ENCODE measurements at places on chromosomes 12 and 14.
A peak's percentile ranks its signal among the peaks of the same experiment; 100 is the strongest.

GRCh38 chr14:26379951-26380350, 217.9 kb downstream of the NOVA1 start:
- DNase-seq, result no peak

GRCh38 chr12:106136263-106136662, 2.5 kb downstream of the NUAK1 start:
- DNase-seq, result peak; percentile 65

DNA sequence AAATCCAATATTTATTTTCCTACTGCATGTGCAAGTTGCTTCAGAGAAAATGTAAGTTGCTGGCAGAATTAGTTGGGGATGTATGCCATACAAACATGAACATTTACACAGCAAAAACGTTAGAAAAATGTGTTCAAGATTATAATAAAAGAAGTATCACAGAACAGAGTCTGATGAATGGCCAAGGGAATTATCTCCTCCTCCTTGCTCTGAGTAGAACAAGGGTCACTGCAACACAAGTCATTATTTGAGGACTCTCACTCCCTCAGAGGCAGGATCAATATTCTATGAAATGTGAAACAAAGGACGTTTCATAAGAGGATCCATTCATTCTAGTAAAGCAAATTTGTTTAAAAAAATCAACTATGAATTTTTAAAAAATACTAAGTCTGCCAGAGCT, 177.8 kb downstream of the PRKD1 start:
- DNase-seq, result no peak

GRCh38 chr12:31118347-31119191, 44.9 kb downstream of the DDX11 start:
- DNase-seq, result no peak

DNA sequence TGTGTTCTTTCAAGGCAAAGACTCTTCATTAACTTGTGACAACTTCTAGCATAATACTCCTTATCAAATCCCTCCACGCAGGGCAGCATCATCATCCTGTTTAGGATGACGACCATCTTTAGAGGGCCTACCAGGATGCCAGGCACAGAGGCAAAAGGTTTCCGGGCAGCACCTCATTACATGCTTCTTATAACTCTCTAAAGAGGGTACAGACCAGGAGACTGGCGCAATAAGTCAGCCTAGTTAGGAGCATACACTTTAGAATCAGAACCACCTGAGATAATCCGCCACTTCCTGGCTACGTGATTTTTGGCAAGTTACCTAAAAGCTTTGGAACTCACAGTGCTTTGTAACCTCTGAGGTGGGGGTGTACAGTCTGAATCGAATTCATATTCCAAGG, 136.0 kb upstream of the NOS1 start:
- no peak for DNase-seq

DNA sequence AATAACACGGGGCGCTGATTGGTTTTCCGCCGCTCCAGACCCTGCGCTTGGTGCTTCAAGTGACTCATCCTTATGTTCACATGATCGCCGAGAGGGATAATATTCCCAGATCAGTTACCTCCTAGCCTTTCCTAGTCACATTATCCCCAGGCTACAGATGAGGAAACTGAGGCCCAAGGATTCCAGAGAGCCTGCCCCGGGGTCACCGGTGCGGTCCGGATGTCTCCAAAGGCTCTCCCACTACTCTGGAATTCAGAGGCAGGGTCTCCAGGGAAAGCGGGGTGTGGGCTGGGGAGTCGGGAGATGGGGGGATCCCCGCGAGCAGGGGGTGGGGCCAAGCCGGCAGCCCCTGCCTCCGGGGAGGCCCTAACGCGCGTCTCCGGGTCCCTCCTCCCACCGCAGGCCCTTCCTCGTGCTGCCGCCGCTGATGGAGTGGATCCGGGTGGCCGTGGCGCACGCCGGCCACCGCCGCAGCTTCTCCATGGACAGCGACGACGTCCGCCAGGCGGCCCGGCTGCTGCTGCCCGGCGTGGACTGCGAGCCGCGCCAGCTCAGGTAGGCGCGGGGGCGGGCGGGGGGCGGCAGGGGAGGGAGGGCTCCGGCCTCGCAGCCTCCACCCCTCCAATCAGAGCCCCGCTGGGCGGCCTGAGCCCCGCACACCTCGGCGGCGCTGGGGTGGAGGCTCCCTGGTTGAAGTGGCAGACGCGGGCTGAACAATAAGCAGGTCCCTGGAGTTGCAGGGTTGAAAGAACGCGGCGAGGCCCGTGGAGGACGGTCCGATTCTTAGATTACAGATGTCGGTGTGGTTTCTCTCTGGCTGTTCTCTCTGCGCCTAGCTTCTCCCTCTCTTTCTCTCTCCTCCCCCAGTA, 104.6 kb upstream of the PWP1 start:
- no peak for DNase-seq

- peak; percentile 76 for DNase-seq
These were observed 63.5 kb downstream of the ST8SIA1 start for GRCh38 chr12:22271023-22271422.

DNA sequence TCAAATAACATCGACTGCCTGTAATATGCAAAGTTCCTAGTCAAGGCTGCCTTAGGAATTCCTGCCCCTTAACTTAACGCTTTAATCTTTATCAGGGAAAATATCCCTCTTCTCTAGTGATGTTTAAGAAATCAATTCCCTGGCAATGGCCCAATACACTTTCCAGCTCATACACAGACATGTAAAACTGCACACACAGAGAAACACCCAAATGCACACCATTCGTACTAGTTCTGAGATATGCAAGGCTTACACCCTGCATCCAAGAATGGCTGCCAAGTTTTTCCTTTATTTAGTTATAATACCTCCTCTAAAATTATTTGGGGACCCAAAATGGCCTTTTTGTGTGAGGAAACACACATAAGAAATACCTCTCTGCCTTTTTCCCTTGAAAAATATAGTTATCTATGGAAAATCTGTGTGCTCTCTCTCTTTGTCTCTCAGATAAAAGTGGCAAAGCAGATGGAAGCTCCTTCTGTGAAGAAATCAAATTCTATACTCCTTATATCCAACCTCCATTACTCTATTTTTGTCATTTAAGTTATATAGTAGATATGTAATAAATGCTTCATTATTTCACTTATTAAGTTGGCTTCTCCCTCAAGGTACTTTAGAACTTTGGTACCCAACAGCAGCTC, 120.0 kb upstream of the MDM1 start:
- no peak for DNase-seq

DNA sequence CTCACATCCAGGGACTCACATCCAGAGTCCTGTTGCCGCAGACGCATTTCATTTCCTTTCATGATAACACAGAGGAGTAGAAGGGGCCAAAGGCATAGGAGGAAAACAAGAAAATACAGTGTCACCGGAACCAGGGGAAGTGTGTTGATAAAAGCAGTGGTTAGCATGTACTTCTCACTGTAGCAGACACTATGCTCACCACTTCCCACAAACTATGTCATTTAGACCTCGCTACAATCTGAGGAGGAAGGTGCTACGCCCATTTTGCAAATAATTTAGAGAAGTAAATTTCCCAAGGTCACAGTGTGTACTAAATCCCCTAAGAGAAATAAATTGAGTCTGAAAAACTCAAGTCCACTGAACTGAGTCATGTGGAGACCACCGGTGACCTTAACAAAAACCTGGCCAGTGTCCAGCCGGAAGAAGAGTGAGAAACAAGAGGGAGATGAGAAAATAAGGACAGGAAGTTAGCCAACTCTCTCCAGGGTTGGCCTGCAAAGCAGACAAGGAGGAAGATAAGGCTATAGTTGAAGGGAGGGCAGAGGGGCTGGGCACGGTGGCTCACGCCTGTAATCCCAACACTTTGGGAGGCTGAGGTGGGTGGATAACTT, 25.8 kb upstream of the TMCC3 start:
- DNase-seq, result no peak

- no peak for DNase-seq
These were observed 596.8 kb upstream of the FBXO33 start for GRCh38 chr14:40028991-40029390.
